ENCODE measurements at places on chromosomes 4 and X.

DNA sequence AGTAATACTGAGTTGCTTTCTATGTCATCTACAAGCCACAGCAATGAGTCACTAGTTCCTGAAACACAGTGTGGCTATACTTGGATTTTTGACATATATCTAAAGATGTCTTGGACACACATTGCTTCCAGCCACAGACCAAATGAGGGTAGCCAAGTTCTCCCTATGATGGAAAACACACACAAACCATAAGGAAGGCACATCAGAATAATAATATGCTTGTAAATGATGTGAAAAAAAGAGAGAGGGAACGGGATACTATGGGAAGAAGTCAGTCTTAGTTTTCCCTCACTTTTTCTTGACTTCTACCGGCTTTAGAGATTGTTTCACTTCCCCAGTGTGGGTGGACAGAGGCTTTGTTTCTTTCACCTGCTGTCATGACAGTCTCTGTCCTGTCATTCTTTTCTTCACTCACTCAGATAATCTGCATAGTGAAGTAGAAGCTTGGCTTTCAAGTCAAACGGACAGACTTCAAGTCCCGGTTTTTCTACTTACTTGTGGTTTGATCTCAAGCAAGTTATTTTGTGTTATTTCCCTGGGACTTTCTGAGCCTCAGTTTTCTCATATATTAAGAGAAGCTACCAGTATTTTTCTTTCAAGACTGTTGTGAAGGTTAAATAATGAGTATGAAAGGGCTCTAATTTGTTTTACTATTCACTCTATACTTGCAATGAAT lies 34.7 kb downstream of the P2RY10 start:
- DNase-seq: peak; percentile 28

DNA sequence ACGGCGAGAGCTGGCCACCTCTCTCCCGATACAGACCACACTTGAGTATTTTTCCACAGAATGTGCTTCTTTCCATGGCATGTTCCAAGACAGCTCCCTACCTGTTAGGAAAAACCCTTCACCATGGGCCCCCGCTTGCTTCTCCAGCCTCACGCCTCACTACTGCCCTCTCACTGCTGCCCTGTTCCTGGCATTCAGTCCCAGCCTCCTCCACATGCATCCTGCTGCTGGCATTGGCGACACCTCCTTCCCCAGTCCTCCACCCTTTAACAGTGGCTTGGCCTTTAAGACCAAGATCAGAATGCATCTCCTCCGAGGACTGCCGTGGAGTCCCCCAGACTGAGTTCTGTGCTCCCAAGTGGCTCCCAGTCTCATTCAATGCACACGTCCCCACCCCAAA lies 10.7 kb downstream of the PNMA6F start:
- DNase-seq: no peak

DNA sequence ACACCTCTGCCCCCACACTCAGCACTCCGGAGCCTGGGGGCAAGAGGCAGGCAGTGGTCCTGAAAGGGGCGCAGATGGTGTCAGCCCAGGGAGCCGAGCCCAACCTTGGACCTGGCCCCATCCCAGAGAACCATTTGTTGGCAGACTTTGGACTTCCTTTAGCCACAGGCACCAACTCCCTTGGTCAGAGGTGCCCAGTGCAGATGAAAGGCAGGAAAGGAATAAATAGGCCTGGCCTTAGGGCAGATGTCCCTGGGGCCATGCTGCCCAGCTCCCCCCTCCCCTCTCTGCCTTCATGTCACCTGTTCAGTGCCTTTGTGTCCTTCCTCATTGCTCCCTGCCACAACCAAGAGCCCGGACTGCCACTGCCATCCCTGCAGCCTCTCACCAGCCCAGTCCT lies 52.8 kb downstream of the SEL1L3 start:
- no peak for DNase-seq

- no peak for DNase-seq
These were observed 391.0 kb upstream of the MAGEB2 start for GRCh38 chrX:29824176-29824906.

DNA sequence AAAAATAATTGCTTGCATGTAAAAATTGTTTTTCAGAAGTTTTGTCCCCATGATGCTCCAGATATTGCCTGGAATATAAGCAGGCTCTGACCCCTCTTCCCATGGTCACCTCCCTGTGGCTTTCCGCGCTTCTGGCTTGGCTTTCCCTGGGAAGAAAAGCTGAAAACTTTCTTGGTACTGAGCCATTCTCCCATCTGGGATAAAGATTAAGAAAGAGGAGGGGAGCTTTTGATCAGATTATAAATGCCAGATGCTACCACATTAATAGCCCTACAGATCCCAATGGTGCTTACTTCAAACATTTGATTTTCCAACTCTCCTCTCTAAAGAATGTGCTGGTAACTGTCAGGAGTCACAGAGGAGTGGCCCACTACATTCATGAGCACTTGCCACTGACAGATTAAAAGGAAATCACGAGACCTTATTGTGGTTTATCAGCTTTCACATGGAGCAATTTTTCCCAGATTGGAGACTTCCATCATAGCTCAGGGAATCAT lies 54.4 kb upstream of the GAB1 start:
- DNase-seq: no peak

GRCh38 chr4:166458756-166459155 lies 585.7 kb downstream of the TLL1 start:
- DNase-seq: peak; percentile 36

- peak; percentile 68 for DNase-seq
These were observed 4.1 kb downstream of the APEX2 start for GRCh38 chrX:55004231-55004630.

- no peak for DNase-seq
These were observed 755.8 kb downstream of the RPA4 start for GRCh38 chrX:97639526-97639925.

- no peak for DNase-seq
These were observed 11.8 kb upstream of the ZFP42 start for GRCh38 chr4:187983746-187984145.

- peak; percentile 28 for DNase-seq
These were observed 67.9 kb upstream of the TBL1X start for GRCh38 chrX:9396930-9397329.

- DNase-seq: no peak
These were observed 2.0 kb upstream of the TEC start for GRCh38 chr4:48271626-48272025.

- no peak for DNase-seq
These were observed 646 bp upstream of the FAM3A start for GRCh38 chrX:154516656-154517100.

DNA sequence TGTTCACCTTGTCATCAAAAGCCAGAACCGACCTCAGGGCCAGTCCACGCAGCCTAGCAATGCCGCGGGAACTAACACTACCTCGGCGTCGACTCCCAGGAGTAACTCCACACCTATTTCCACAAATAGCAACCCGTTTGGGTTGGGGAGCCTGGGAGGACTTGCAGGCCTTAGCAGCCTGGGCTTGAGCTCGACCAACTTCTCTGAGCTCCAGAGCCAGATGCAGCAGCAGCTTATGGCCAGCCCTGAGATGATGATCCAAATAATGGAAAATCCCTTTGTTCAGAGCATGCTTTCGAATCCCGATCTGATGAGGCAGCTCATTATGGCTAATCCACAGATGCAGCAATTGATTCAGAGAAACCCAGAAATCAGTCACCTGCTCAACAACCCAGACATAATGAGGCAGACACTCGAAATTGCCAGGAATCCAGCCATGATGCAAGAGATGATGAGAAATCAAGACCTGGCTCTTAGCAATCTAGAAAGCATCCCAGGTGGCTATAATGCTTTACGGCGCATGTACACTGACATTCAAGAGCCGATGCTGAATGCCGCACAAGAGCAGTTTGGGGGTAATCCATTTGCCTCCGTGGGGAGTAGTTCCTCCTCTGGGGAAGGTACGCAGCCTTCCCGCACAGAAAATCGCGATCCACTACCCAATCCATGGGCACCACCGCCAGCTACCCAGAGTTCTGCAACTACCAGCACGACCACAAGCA lies 898 bp downstream of the UBQLN2 start:
- peak; percentile 44 for DNase-seq

- peak; percentile 51 for DNase-seq
These were observed 1953.1 kb upstream of the ADGRL3 start for GRCh38 chr4:59247032-59247431.

- DNase-seq: no peak
These were observed 36.8 kb upstream of the TNIP3 start for GRCh38 chr4:121200795-121201472.

- no peak for DNase-seq
These were observed 9.1 kb upstream of the METTL14 start for GRCh38 chr4:118676128-118676527.

DNA sequence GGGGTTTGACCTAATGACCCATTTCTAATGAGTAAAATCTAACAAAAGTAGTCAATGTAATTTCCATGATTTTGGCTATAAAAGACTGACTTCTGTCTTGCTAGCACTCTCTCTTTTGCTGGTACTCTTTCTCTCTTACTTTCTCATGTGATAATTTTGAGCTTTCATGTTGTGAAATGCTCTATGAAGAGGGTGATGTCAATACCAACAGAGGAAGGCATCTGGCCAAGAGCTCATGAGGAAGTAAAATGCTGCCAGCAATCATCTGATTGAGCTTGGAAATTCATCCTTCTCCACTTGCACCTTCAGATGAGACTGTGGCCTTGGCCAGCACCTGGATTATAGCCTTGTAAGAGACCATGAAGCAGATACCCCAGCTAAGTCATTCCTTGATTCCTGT lies 347.7 kb downstream of the HS3ST1 start:
- no peak for DNase-seq

GRCh38 chr4:35912174-35912573 lies 332.1 kb downstream of the ARAP2 start:
- no peak for DNase-seq

DNA sequence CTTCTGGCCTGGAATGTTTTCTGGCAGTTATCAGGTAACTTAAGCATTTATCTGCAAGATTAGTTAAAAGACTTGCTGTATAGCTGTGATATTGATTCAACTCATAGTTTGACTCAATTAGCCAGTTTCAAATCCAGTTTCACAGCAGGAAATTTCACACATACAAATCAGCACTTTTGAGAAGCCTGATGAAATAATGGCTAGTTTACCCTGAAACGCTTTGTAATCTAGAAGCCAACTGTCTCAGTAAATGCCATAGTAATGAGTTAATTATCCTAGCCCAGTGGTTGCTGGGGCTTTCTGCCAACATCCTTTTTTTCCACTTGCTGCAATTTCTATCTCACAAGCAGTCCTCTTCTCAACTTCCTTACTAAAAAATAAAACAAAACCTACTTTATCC lies 53.1 kb downstream of the ARHGEF38 start:
- DNase-seq: peak; percentile 9

DNA sequence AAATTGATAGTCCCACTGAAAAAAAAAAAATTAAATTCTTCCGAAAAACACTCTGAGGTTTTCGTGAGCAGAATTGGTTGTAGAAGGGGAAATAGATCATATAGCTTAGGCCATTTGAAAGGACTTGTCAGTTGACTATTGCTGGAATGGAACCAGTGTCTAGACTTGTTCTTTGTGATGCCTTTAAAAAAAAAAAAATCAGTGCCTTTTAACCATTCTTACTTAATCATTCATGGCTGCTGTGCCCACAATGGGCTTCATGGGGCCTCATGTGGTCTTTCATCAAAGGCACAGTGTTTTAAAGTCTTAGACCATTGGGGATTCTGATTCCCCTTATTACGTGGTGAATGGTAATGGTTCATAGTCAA lies 139.3 kb downstream of the AFF1 start:
- DNase-seq: no peak

- DNase-seq: no peak
These were observed 53.4 kb upstream of the TRPC3 start for GRCh38 chr4:122005064-122005755.

DNA sequence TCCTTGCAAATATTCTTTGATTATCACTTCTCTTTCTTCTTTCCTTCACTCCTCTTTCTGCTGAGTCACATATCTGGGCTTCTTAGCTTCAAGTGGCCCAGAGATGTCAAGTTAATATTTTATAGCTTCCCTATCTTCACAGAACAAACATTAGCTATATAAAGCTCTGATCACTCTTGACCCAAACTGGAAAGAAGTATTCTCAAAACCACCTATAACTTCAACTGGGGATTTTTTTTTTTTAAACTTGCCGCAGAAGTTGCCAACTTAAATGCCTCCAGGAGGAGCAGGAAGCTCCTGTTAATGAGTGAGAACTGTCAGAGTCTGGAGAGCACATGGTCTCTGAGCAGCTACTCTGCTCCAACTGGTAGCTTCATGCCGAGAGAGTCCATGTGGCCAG lies 233.3 kb upstream of the EDNRA start:
- DNase-seq: peak; percentile 18

- DNase-seq: peak; percentile 81
These were observed 58.7 kb downstream of the UGT2B10 start for GRCh38 chr4:68874507-68874906.

GRCh38 chr4:129144755-129145206 lies 48.8 kb downstream of the C4orf33 start:
- DNase-seq: no peak

DNA sequence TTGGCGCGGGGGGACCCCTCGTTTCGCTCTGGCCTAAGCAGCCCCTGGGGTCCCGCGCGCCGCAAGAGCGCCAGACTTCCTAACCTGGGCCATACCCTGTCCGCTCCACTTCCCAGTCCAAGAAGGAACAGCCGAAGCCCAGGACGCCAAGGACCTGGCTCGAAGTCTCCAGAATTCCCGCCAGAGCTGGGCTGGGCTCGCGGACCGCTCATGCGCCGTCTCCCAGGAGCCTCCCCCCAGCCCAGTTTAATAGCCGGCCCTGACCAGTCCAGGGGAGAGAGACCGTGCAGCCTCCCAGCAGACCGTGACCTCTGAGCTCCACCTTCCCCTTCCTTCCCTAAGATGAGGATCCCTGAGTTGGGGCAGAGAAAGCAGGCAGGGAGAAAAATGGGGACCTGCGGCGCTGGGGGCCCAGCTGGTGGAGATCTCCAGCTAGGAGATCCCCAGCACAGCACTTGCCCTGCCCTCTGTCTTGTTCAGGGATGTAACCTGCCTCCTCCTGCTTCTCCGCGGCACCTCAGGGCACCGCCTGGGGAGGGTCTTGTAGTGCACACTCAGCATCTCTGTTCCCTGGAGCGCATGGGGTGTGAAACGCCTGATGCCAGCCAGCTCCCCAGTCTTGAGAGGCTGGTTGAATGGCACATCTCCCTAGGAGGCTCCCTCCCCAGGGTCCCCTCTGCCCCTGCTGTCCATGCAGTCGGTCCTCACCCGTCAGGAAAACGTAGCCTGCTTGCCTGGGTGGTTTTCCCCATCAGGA lies 1.2 kb upstream of the LETM1 start:
- DNase-seq: no peak

GRCh38 chr4:25096251-25096980 lies 63.8 kb downstream of the SEPSECS start:
- no peak for DNase-seq

GRCh38 chrX:13013363-13014110 lies 30.9 kb downstream of the FAM9C start:
- DNase-seq: no peak

GRCh38 chrX:136662104-136662503 lies 14.1 kb downstream of the CD40LG start:
- DNase-seq: no peak

- no peak for DNase-seq
These were observed 69.2 kb downstream of the STK32B start for GRCh38 chr4:5120468-5120867.

DNA sequence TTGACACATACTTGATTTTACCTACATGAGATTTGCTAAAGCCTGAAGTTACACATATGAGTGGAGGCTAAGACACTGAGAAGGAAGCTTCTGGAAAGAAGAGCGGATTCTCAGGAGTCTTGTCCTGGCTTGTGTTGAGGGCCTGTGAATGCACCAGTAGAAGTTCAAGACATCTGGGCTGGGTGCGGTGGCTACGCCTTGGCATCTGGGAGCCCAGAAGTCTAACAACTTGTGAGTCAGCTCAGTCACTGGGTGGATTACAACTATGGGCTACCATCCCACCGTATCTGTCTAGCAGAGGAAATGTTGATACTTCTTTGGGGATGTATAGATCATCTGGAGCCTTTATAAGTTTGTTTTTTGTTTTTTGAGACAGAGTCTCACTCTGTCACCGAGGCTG lies 375.6 kb upstream of the SMIM31 start:
- DNase-seq: no peak

Data from PC-3 (cell line).